Lung microvascular endothelial cell (primary cell): ENCODE measurements at places on chromosomes 4 and X. TPM values are rescaled to one million over a fixed set of nuclear protein-coding genes. Genes with fewer than 3 reads are reported as not detected.
A peak's percentile ranks its signal among the peaks of the same experiment; 100 is the strongest.

FANCB gene
- total RNA-seq, result 1.8 and 2.4 TPM in 2 replicates

SPATA4 gene
- not detected in 2 replicates for total RNA-seq

DGAT2L6 gene
- not detected in 2 replicates for total RNA-seq

MAGEE2 gene
- not detected in 2 replicates for total RNA-seq

DNA sequence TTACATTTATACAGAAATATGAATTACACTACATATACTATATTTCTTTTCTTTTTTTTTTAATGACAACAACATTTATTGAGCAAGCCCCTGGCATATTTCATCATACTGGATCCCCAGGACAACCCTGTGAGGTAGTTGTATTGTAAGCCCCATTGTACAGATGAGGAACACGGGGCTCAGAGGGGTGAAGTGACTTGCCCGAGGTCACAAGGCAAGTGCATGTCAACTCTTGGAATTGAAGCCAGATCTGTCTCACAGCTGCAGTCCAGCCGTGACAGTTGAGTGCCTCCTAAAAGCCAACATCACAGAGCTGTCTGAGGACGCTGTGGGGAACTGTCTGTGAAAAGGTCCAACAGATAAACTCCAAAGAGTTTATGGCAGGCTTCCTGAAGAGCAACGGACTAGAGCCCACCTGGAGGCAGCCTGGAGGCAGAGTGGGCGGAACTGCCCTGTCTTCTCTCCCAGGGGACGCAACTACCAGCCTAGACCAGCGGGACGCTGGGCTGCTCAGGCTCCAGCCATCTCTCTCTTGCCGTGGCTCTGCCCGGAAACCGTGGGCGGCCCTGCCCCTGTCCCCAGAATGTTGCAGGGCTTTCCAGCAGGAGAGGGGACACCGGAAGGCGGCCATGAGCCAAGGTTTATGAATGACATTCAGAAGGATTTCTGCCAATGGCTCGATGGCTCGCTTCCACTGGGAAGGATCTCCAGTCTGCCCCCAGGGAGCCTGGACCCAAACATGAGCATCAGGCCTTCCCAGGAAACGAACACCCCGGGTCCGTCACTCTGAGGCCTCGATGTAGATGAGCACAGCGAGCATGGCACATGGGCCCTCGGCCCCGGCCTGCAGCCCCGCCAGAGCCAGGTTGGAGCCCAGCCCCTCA lies 50.1 kb downstream of the CFAP299 start:
- DNase-seq, result no peak

GRCh38 chrX:140163371-140164159 lies 198.2 kb upstream of the CXorf66 start:
- no peak for DNase-seq

GRCh38 chr4:139694522-139695107 lies 29.0 kb downstream of the MGST2 start:
- no peak for DNase-seq

DNA sequence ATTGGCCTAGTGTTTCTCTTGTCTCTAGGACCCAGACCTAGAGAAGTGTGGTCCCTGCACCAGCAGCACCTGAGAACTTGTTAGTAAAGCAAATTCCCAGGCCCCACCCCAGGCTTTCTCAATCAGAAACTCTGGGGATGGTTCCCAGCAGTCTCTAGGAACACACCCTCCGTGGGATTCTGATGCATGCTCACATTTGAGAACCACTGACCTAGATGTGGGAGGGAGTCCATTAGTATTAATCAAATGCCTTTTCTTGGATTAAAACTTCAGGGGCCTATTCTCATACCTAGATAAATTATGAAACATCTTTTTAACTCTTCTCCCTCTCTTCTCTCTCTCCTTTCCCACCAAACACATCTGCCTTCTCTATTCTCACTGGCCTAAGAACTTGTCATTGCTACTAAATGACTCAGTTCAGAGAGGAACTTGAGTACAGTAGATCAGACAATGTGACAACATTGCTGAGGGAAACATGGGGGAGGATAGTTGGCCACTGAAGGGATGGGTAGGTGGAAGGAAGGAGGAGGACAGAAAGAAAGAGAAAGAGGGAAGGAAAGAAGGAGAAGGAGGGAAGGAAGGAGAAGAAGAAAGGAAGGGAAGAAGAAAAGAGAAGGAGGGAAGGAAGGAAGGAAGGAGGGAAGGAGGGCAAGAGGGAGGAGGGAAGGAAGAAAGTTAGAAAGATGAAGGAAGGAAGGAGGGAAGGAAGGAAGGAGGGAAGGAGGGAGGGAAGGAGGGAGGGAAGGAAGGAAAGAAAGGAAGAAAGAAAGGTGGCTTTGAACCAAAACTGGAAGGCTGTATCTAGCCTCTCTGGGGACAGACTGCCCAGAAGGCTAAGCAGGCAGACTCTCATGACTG lies 132.7 kb upstream of the MAP3K15 start:
- no peak for DNase-seq

- no peak for DNase-seq
Observed at GRCh38 chrX:149198980-149199732, 305.9 kb downstream of the IDS start.

GRCh38 chrX:118346258-118347094 lies 570 bp downstream of the WDR44 start:
- DNase-seq, result peak; percentile 26

- DNase-seq, result no peak
Observed at GRCh38 chr4:130632731-130633604, 1537.0 kb downstream of the C4orf33 start.

DNA sequence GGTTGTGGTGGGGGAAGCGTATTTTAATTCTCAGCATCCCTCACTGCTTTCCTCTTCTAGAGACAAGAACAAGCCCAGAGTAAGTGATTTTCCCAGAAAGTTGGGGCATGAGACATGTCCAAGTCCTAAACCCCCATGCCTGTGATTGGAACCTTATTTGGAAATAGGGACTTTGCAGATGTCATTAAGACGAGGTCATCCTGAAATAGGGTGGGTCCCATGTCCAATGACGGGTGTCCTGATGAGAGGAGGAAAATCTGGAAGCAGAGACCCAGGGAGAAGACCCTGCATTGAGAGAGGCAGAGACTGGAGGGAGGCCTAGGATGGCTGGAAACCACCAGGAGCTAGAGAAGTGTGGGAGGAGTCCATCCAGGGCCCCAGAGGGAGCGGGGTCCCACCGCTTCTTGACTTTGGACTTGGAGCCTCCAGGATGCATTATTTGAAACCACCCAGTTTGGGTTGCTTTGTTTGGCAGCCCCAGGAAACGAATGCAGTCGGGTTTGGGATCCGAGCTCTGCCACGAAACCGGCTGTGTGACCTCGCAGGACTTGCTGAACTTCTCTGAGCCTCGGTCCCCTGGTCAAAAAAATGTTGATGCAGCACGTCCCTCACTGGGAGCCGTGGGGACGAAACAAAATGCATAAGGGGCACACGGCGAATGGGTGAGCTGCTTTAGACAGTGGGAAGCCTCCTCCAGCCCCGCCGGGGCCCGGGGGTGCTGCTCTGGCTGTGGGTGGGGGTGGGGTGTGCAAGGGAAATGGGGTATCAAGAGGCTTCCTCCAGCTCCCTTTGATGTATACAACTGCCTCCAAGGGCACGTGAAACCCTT lies 113.9 kb downstream of the CPZ start:
- DNase-seq, result no peak

DNA sequence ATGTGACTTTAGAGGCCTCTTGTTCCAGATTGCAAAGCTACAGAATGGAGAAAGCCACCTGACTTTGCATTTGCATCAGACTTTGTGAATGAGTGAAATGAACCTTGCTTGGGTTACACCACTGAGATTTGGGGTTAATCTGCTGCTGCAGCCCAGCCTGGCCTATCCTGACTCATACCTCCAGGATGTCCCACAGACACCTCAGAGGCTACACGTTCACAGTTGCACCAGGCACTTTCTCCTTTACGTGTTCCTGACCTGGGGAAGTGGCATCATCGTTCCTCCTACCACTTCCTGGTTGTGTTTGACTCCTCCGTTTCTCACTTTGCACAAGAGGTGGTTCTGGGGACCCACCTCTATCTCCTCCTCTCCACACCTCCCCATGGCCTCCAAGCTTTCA lies 9.2 kb upstream of the SORCS2 start:
- DNase-seq, result no peak

GRCh38 chr4:92120810-92121498 lies 182.8 kb upstream of the GRID2 start:
- no peak for DNase-seq
